EH (cell line): ENCODE measurements at places on chromosomes 5 and 9.

GRCh38 chr5:39624268-39624886 is 199.6 kb upstream of the DAB2 start:
- DNase-seq: peak; percentile 5

- peak; percentile 59 for DNase-seq
Observed at GRCh38 chr5:10797261-10797660, 36.2 kb upstream of the DAP start.

GRCh38 chr9:134939080-134939733 is 21.5 kb upstream of the FCN1 start:
- no peak for DNase-seq

- peak; percentile 66 for DNase-seq
Observed at GRCh38 chr9:121636341-121636865, 15.0 kb upstream of the DAB2IP start.

- no peak for DNase-seq
Observed at GRCh38 chr5:156949424-156949823, 13.6 kb downstream of the TIMD4 start.

DNA sequence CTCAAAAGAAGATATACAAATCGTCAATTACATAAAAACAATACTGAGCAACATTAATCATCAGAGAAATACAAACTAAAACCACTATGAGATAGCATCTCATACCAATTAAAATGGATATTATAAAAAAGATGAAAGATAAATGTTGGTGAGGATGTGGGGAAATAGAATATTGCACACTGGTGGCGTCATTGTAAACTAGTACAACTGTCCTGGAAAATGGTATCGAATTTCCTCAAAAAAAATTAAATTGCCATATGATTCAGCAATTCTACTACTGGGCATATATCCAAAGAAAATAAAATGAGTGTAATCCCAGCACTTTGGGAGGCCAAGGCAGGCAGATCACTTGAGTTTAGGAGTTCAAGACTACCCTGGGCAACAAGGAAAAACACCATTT is 326.0 kb upstream of the FTMT start:
- DNase-seq: no peak

- DNase-seq: peak; percentile 10
Observed at GRCh38 chr9:81396528-81396927, 292.8 kb downstream of the TLE1 start.

- no peak for DNase-seq
Observed at GRCh38 chr5:9850456-9850855, 220.3 kb upstream of the TAS2R1 start.

DNA sequence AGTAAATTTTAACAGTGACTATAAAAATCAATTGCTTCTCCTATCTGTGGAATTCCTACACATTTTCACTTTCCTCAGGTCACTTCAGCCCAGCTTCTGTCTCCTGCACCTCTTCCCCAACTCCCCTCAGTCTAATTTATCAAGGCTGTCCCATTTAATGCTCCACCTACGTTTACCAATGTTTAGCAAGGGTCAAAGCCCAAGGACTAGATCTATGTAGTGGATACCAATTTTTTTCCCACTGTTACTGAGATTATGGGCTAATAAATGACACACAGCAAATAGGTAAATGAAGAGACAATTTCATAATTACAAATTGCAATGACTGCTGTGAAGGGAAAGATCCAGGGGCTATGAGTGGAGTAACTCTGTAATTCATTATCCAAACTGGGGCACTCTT is 211.5 kb upstream of the RPS23 start:
- no peak for DNase-seq

DNA sequence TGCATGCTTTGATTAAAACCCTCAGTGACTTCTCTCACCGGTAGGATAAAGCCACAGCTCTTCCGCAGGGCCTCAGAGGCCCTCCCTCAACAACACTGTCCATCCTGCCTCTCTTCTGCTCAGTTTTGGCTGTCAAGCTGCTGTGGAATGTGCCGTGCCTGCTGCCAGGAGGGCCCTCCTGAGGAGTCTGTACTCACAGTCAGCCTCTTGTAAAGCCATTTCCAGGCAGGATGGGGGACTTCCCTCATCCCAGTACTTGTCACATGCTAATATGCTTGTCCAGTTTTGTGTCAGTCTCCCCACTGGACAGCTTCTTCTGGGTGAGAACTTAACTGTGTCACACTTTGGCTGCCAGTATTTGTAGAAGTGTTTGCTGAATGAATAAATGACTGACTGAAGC is 13.9 kb upstream of the DDX41 start:
- no peak for DNase-seq

DNA sequence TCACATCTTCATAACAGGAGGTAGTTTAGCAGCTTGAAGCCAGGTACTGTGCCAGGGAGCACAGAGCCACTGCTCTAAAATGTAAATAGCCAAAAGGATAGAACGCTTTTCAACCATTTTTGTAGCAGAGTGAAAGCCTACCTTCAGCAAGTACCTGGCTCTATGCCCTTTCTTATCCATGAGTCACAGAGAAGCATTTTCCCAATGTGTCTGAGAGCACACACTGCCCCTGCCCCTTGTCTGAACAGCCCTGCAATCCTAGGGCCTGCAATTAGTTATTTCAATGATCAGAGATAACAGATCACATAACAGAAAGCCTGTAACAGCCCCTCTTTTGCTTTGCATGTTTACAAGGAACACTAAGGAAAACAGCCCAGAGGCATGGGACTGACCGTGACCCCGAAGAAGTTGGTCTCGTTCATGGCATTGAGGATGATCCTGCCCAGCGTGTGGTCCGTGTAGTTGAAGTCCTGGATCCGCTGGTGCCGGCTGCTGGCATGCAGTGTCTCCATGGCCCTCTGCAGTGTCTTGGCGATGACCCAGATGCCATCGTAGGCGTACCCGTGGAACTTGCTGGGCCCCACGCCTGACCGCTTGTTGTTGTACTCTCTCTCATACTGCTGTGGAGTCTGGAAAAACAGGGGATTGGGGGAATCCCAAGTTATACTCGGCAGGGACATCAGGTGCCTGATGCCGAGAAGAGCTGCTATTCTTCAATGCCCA is 198.3 kb upstream of the TBC1D2 start:
- peak; percentile 50 for DNase-seq

DNA sequence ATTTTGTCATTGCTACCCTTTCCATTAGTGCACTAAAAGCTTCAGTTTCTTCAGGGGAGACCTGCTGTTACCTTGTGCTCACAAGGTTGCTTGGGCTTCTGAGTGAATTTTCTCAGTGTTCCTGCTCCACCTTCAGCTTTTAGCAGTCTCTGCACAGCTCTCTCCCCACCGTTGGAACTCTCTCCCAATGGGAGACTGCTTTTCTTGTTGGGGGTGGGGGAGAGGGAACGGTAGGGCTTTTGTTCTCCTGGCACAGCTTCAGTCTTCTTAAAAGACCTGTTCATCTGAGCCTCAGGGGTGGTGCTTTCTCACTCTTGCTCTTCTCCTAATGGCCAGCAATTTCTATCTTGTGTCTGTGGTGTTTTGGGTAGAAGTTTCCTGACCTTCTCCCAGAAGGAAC is 915.7 kb downstream of the EFNA5 start:
- DNase-seq: no peak

- DNase-seq: peak; percentile 49
Observed at GRCh38 chr5:119323601-119324000, 32.2 kb upstream of the TNFAIP8 start.

DNA sequence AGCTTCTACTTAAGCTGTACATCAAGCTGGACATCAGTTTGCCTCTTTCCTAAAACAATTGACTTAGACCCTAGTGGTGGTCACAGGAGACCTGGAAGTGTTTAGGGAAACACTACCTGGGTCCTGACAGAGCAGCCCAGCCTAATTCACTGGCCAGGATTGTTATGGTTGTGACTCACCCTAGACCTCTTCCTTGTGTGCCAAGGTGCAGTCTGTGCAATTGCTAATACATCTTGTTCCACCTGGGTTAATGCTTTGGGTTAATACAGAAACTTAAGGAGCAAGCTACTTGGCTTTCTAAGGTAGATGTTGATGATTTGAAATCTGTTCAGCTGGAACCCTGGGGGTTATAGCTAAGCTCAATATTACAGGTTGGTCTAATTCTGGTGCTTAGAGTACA is 48.7 kb upstream of the SLC46A2 start:
- no peak for DNase-seq

DNA sequence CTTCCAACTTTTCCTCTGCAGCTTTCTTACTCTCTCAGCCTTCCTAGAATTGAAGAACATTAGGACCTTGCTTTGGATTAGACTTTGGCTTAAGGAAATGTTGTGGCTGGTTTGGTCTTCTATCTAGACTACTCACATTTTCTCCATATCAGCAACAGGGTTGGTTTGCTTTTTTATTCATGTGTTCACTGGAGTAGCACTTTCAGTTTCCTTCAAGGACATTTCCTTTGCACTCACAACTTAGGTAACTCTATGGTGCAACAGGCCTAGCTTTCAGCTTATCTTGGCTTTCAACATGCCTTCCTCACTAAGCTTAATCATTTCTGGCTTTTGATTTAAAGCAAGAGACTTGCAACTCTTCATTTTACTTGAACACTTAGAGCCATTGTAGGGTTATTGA is 153.1 kb downstream of the CCDC192 start:
- DNase-seq: no peak

- peak; percentile 58 for DNase-seq
Observed at GRCh38 chr9:91758491-91758981, 191.5 kb downstream of the ROR2 start.

DNA sequence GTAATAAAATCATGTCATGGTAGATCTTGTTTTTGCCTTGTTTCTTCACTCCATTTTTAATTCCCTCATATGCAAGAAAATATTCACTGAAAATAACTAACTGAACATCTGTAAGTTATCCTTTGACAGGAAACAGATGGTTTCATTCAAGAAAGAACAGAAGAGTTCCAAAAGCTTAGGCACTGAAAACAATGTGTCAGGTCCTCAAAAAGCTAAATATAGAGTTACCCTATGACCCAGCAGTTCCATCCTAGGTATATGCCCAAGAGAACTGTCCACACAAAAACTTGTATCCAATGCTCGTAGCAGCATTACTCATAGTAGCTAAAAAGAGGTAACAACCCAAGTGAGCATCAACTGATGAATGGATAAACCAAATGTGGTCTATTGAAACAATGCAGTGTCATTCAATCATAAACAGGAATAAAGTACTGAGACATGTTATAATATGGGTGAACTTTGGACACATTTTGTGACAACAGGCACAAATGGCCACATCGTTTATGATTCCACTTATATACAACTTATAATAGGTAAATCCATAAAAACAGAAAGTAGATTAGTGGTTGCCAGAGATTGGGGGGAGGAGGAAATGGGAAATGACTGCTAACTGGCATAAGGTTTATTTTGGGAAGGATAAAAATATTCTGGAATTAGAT is 231.0 kb downstream of the FRMD3 start:
- DNase-seq: no peak
